Spinal cord (tissue), 10 donors: ENCODE measurements at places on chromosomes 2 and 18. TPM values are rescaled to one million over a fixed set of nuclear protein-coding genes. Genes with fewer than 3 reads are reported as not detected.

DNA sequence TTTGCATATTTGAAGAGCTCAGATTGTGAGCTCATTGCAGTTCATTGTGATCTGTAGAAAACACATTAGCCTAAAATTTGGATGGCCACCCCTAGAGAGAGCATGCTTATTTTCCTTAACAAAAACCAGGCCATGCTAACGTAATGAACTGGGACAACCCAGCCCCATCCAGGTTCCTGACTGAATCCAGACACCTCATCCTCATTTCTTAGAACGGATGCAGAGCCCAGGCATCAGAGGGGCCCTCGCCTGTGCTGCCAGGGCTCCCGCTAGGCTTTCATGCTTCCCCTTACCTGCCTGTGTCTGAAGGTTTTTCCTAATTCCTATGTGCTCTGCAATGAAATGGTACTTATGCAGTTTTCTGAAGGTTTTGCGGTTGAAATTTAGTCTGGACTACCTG, 171.1 kb downstream of the CCDC102B start:
- no peak for DNase-seq

DNA sequence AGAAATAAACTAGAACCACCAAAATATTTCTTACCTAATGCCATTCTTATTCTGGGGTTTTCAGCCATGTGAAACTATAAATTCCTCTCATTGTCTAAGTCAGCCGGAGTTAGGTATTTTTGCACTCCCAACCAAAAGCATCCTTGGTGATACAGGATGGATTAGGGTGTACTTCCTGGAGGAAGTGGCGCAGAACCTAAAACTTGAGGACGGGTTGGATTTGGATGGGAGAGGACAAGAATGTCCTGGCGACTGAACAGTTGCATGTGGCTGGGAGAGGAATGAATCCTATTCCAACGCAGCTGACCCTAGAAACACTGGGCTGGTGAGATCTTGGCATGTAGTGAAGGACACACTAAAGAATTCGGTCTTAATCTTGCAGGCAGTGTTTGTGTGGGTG, 58.5 kb downstream of the E2F6 start:
- DNase-seq: no peak

GRCh38 chr2:72778410-72778809, 47.4 kb downstream of the EXOC6B start:
- no peak for DNase-seq

GRCh38 chr2:149877074-149877473, 289.5 kb upstream of the MMADHC start:
- DNase-seq: no peak

GRCh38 chr18:58416704-58417683, 211.9 kb downstream of the ALPK2 start:
- no peak for DNase-seq

- no peak for DNase-seq
Measured at GRCh38 chr18:49490246-49490762, 3.3 kb upstream of the C18orf32 start.

DNA sequence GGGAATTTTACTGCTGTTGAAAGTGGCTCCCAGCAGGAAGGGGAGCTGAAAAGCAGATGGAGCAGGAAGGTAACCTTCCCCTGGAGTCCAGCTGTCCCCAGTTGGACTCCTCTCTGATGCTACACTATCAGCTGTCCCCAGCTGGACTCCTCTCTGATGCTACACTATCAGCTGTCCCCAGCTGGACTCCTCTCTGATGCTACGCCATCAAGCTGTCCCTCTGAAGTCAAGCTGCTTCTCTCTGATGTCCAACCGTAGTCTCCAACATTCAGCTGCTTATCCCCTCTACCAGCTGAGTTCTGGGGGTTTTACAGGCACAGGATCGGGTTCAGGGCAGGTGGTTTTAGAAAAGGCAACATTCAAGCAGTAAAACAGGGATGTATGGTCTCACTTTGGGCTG, 19.8 kb upstream of the SUCLG1 start:
- no peak for DNase-seq

- DNase-seq: no peak
Measured at GRCh38 chr2:229071292-229071976, 199.7 kb downstream of the PID1 start.

GRCh38 chr18:9140984-9141383, 4.4 kb downstream of the ANKRD12 start:
- DNase-seq: no peak

DNA sequence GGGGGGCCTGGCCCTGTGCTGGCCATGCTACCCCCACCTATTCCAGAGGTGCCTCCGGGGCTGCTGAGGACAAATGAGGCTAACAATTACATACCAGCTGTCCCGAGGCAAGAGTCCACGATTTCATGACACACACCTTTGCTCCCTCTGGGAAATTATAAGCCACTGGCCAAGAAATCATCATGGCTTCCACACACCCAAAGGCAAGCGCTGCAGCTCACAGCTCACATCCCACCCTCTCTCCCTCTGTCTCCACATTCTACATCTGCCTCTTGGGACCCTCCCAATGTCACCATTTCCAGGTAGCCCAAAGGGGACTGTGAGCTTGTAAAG, 134.4 kb downstream of the HDAC4 start:
- DNase-seq: no peak

DNA sequence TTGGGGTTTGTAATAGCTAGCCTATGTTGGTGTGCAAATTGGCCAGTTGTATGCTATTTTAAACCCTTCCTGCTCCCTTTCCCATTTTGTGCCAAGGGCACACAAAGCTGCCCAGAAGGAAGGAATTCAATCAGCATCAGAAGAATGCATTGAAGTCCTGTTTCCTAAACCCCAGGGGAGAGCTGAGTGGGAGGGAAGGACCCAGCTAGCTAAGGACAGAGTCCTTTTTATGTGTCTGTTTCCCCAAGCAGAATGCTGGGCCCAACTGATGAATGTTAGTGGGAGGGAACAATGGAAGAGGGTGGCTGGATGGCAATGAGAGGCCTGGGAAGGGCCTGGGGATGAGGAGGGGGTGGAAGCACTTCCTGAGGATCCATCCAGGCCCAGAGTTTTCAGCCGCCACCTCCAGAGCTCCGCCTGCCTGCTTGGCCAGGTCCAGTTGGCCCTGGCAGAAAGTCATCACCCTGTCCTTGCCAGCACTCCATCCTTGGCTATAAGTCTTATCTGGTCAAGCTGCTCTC, 32.7 kb downstream of the MEX3C start:
- peak; percentile 30 for DNase-seq

GRCh38 chr2:137638932-137639331, 325.3 kb upstream of the HNMT start:
- DNase-seq: no peak

DNA sequence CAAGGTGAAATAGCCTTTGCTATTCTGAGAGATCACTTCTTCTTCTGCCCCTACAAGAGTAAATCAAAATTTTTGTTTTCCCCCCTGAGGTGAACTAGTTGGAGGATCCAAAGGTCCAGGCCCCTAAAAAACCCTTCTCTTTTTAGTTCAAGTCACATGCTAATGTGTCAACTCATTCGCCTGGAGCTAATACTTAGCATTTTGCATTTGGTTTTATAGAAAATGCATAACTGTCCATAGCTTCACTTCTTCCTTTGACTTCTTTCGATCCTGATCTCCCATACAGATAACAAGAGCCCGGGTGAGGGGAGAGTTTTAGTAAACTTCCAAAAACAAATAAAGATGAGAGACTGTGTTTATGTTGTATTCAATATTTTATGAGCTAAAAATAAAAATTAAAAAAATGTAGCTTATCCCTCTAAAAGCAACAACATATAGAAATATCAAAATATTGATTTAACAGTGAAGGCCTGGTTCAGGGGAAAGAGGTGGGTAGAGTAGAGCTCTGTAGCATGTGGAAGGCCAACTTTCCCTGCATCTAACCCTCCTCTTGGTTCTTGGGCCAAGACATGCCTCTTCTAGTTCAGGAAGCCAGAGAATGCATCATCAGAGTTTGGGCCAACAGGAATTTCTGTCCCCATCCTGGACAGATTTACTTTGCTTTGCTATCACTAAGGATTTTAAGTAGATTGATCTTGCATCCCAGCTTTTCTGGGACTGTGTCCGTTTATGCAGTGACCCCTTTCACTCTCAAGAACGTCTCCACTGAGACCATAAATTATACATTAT, 333.8 kb downstream of the ALK start:
- DNase-seq: no peak

- DNase-seq: no peak
Measured at GRCh38 chr2:121049131-121049530, 235.9 kb downstream of the TFCP2L1 start.

GRCh38 chr18:58580623-58581022, 48.3 kb downstream of the ALPK2 start:
- no peak for DNase-seq

- DNase-seq: no peak
Measured at GRCh38 chr18:42264497-42264896, 309.5 kb downstream of the PIK3C3 start.

GRCh38 chr2:38149531-38149930, 73.6 kb upstream of the CYP1B1 start:
- no peak for DNase-seq

DNA sequence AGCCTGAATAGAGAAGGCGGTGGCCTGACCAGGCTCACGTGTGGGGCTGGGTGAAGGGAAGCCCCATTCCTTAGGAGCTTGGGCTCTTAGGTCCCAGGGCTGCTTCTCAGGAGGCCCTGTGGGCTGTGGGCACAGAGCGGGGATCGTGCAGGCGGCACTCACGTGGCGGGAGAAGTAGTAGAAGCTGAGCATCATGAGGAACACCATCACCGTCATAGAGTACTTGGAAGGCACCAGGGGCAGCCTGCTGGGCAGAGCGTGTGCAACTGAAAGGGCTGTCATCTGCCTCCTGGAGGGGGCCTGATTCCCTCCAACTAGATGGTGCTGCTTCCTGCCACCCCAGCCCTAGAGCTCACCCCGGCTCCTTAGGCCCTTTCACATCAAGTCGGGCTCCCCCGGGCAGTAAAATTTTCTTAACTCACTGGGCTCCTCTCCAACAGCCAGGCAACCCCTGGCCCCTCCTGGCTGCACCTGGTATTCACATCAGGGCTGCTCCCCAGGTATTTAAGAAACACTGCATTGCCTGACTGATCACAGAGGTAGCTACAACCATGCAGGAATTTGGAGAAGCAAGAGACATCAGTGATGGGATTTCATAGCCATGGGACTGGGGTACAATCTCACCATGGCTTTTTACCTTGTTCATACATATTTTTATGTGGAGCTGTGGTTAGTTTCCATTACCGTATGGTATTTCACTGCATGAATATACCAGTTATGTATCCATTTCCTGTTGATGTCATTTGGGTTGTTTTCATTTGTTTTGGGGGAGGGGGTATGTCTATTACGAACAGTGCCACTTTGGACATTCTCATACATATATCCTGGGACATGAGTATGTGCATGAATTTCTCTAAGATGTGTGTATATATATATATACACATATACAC, 32.9 kb downstream of the CENPO start:
- DNase-seq: no peak

- DNase-seq: no peak
Measured at GRCh38 chr2:206611191-206611590, 31.1 kb upstream of the FAM237A start.

- DNase-seq: no peak
Measured at GRCh38 chr2:222714361-222715241, 43.1 kb downstream of the MOGAT1 start.

GRCh38 chr2:172968061-172968469, 107.6 kb upstream of the MAP3K20 start:
- no peak for DNase-seq

GRCh38 chr2:151973901-151974199, 125.0 kb downstream of the CACNB4 start:
- DNase-seq: peak; percentile 77

DNA sequence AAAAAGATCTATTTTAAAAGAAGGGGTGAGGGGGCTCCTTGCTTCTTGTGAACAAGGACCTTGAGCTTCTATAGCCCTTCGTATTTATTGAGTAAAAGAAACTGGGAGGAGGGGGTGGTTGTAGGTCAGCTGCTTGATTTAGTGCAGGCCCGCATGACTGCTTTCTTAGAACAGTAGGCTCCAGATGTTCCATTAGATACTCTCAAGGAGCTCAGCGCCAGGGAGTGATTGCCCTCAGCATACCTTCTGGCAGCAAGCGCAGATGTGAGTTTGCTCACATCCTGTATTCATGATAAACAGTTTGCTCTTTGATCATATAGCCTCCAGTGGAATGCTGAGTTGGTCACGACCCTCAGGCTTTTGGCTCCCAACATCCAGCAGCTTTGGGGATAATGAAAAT, 108.9 kb upstream of the XPO1 start:
- DNase-seq: no peak

GRCh38 chr2:26469092-26469710, 8.7 kb downstream of the OTOF start:
- DNase-seq: peak; percentile 25

GRCh38 chr18:76621226-76621625, 126.2 kb upstream of the ZNF516 start:
- DNase-seq: peak; percentile 68

- DNase-seq: no peak
Measured at GRCh38 chr18:42155024-42155423, 200.0 kb downstream of the PIK3C3 start.

- peak; percentile 15 for DNase-seq
Measured at GRCh38 chr2:17646081-17646554, 105.6 kb downstream of the VSNL1 start.

DNA sequence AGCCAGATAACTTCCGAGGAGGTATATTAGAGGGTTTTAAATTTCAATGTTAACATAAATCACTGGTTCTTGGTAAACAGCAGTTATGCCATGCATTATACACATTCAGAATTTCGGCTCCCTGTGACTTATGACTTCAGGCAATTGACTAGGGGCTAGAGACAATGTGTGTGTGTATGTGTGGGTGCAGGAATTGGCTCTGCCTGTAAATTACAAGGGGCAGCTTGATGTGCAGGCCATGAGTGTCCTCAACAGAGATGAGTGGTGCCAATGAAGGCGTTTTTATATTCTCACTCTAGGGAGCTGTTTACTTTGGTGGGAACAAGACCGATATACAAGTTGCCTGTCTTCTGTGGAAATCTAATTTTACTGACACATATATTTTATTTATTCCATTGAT, 161.6 kb downstream of the CSRNP3 start:
- no peak for DNase-seq

- DNase-seq: no peak
Measured at GRCh38 chr2:235087832-235088495, 136.1 kb downstream of the SH3BP4 start.

The HRH4 gene
- 0.18 TPM for polyA plus RNA-seq

The SERPINB12 gene
- polyA plus RNA-seq: not detected

The IHH gene
- 0.59 TPM for polyA plus RNA-seq

The SPATA3 gene
- not detected for polyA plus RNA-seq

The IL36B gene
- polyA plus RNA-seq: not detected

The EPAS1 gene
- 53.7 TPM for polyA plus RNA-seq

The AQP12A gene
- polyA plus RNA-seq: 0.62 TPM

The LBX2 gene
- not detected for polyA plus RNA-seq

The ANKRD30B gene
- 2.2 TPM for polyA plus RNA-seq

The HOXD8 gene
- 42.7 TPM for polyA plus RNA-seq

The SLC4A5 gene
- polyA plus RNA-seq: 3.9 TPM

The C2orf66 gene
- 3.0 TPM for polyA plus RNA-seq

The ALK gene
- 16.7 TPM for polyA plus RNA-seq

The GPR155 gene
- 23.3 TPM for polyA plus RNA-seq

The C2orf15 gene
- polyA plus RNA-seq: 3.4 TPM

The LOXHD1 gene
- polyA plus RNA-seq: 0.29 TPM

The WDR43 gene
- 19.9 TPM for polyA plus RNA-seq

The CREG2 gene
- 24.7 TPM for polyA plus RNA-seq

The ALLC gene
- 0.71 TPM for polyA plus RNA-seq

The C1QL2 gene
- polyA plus RNA-seq: 0.74 TPM

The MRO gene
- polyA plus RNA-seq: 3.5 TPM

The SLC66A3 gene
- 6.7 TPM for polyA plus RNA-seq

The L3MBTL4 gene
- 3.9 TPM for polyA plus RNA-seq
